ENCODE measurements at places on chromosomes 16 and 17.

GRCh38 chr16:56683424-56684172, 1.3 kb downstream of the MT1X start:
- DNase-seq: no peak

- DNase-seq: no peak
Observed at GRCh38 chr17:1412185-1413110, 12.4 kb upstream of the YWHAE start.

DNA sequence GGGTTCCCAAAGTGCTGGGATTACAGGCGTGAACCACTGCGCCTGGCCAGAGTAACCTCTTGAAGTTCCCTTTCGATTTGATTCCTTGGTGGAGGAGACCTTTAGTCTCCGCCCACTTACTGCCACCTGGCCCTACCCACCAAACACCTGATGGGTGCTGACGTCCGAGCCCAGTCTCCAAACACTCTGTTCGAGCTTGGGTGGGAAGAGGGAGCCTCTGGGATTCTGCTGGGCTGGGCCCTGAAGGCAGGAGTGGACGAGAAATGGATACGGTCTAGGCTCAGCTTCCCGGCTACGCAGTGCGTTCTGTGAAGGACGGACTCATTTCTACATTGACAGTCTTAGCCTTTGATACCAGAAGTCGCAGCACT, 870 bp upstream of the ITGA3 start:
- no peak for DNase-seq

DNA sequence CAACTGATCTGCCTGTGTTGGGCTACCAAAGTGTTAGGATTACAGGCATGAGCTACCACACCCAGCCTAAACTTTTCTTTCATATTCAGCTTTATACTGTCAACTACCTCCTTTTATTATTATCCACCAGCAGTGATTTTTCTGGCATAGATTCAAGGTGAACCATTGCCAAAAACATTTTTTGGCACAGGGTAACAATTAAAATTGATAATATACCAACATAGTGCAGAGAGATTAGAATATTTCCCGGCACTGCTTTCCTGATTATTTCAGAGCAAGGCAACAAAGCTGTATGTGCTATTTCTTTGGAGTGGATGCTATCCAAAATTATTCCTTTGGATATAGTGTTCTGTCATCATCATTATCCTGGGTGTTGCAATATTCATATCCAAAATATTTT, 781.6 kb upstream of the SOX9 start:
- no peak for DNase-seq

- no peak for DNase-seq
Observed at GRCh38 chr16:920051-920681, 50.6 kb downstream of the LMF1 start.

DNA sequence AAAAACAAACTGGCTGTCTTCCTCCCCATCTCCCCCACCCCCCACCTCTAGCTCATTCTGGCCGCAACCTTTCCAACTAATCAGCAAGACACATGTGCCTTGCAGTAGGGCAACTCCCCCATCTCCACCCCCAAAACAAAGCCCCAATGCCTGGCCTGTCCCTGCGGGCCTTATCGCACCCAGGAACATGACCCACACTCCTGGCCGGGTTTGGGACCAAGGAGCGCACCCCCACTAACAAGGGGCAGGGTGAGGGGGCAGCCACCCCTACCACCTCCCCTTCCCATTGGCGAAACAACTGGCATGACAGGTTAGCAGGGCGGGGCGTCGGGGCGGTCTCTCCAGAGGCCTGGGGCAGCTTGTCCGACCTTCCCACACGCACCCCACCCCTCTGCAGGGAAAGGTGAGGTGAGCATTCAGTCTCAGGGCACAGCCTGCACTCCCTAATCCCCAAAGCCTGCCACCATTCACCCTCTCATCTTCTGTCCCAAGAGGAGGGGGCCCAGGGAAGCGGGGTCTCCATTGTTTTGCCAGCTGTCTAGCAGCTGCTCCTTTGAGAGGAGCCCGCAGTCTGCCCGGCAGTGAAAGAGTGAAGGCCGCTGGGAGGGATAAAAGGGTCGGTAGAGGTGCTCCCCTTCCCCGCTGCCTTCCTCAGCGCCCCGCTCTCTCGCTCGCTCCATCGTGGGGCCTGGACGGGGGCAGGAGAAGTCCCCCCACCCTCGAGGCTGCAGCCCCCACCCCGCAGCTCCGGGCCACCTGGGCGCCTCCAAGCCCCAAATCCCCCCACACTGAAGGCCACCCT, 765 bp downstream of the MYO18A start:
- DNase-seq: no peak

DNA sequence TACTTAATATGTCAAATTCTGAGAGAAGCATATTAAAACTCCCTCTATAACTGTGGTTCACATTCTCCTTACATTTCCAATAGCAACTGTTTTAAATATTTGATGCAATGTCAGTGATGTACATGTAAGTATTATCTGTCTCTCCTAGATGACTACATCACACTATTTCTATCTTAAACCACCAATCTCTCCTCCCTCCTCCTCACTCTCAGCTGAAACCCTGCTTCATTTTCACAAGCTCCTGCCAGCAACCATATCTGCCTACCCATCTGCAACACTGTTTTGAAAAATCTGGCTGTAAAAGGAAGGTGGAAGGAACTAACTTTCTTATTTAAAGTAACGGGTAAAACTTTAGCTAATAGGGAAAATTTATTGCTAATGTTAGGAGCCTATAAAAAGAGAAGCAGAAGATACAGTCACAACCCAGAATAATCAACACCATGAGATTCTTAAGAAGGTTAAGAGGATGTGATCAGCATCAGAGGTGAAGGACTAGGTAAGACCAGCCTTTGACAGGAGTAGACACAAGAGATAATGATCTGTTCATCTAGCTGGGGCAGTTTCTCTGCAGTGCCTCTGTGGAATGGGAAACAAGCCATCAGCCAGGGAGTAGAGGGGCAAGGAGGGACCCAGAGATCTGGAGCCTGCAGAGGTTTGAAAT, 31.0 kb downstream of the MYH10 start:
- DNase-seq: no peak

Measured in stimulated activated CD8-positive, alpha-beta memory T cell treated with anti-CD3 and anti-CD28 coated beads, Interleukin-4, amount 100 ng/mL, for 1 hour (primary cell).